Activated CD8-positive, alpha-beta memory T cell treated with anti-CD3 and anti-CD28 coated beads, Interleukin-2, amount 50 U/mL, for 48 hours (primary cell): ENCODE measurements at places on chromosomes 1 and 21.

GRCh38 chr1:115377411-115377810 is 39.4 kb upstream of the NGF start:
- no peak for DNase-seq

DNA sequence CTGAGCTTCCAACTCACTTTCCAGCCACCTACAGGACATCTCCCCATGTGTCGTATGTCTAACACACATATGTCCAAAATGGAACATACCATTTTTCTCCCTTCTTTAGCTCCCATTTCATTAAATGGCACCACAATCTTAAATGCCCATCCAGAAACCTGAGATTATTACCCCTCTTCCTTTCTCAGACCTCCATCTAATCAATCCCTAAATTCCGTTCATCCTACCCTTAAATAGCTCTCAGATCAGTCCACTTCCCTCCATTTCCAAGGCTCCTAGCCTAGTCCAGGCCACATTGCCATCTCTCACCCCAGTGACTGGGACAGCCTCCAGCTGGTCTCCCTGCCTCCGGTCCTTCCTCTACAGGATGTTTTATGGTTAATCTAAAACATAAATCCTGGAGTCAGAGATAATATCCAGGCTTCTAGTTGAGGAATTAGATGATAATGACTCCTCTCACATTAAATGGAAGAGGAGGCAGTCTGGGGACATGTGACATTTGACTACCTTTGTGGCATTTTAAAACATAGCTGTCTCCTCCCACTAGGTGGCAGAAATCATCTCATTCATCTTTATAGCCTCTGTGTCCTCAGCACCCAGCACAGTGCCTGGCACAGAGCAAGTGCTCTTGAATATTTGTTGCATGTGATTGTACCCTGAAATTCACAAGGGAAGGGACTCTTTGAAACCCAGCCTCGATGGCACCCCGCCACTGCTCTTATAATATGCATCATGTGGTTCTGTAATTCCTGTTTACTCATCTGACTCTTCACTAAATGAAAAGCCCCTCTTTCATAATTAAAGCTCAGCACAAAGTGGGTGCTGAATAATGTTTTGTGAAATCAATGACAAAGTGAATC is 102.3 kb downstream of the TMEM53 start:
- no peak for DNase-seq

DNA sequence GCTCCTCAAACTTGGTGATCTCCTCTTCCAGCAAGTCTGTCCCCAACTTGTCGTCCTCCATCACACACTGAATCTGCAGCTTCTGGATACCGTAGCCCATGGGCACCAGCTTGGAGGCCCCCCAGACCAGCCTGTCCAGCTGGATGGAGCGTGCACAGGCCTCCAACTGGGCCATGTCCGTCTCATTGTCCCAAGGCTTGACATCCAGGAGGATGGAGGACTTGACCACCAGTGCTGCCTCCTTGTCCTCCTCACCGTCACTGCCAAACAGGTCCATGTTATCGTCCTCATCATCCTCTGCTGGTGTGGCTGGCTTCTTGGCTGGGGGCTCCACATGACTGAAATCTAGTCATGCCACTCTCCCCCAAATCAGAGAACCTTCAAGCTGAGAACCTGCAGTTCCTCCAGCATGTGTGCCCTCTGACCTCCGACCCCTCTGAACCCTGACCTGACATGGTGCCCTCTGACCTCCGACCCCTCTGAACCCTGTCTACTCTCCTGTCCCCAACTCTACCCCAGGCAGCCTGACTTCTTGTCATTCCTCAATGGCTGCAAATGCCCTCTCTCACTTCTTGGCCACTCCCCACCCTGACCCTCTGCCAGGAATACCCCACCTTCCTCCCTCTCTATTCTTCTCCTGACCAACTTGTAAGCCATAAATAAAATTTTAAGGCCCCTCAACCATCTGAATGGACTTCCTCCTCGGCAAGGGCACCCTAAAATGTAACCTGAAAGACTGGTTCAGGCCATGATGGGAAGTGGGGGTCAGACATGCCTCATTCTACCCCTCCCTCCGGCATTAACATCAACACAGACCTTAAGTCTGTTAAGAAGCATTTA is 275.7 kb upstream of the C1orf174 start:
- peak; percentile 25 for DNase-seq

GRCh38 chr21:28445141-28445830 is 547.4 kb downstream of the LTN1 start:
- DNase-seq = no peak

DNA sequence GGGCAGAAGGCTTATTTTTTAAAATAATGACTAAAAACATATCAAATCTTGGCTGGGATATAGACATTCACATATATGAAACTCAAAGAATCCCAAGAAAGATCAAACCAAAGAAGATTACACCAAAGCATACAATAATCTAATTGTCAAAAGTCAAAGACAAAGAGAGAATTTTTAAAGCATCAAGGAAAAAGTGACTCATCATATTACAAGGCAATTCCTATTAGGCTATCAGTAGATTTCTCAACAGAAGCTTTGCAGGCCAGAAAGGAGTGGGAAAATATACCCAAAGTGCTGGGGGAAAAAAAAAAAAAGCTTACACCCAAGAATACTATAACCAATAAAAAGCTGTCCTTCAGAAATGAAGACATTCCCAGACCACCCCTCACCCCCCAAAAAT is 375.6 kb downstream of the BRINP2 start:
- DNase-seq = no peak

- DNase-seq = no peak
Observed at GRCh38 chr1:14697353-14697752, 98.9 kb downstream of the KAZN start.

GRCh38 chr1:203361945-203362719 is 11.2 kb upstream of the FMOD start:
- no peak for DNase-seq

DNA sequence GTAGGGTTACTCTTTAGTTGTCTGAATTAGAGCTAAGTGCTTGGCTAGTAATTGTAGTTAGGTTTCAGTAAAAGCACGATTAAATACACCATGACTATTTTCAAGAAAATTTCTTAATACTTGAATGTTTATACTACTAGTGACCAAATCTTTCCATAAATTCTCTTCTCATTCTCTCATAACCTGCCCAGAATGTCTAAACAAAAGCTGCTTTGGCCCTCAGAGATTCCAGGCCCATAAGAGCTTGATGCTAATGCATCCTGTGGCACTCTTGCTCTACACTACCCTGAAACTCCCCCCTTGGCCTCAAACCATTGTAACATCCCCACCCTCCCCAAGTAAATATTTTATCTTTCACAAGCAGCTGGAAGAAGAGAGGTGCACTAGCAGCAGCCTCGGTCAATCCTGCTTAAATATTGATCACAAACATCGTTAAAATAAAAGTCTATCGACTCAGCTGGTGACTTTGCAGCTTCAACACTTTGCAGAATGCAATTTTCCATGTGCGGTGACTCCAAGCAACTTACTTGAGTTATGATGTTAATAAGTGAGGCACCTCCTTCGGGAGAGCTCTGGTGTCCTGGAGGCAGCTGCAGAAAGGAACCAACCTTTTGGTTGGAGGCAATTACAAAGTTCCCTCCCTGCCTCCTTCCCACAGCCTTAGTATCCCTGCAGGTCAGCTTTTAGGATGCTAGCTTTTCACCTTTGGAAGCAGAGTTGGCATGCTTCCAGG is 315.6 kb upstream of the PLXNA2 start:
- no peak for DNase-seq

DNA sequence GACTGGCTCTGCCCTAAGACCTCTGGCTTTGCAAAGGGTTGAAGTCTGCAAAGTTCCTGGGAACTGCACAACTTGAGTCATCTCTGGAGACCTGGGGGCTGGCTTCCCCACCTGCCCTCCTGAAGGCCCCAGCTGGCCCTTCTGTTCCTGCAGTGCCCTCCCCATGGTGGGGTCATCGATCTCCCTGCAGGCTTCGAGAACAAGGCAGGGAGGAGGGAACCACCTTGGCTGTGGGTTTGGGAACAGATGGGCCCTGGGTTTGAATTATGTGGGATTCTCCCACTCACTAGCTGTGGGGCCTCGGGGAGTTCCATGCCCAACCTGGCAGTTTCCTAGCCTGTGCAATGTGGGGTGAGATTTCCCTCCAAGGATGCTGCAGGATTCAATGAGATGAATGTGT is 310.2 kb downstream of the PTPRU start:
- peak; percentile 28 for DNase-seq

DNA sequence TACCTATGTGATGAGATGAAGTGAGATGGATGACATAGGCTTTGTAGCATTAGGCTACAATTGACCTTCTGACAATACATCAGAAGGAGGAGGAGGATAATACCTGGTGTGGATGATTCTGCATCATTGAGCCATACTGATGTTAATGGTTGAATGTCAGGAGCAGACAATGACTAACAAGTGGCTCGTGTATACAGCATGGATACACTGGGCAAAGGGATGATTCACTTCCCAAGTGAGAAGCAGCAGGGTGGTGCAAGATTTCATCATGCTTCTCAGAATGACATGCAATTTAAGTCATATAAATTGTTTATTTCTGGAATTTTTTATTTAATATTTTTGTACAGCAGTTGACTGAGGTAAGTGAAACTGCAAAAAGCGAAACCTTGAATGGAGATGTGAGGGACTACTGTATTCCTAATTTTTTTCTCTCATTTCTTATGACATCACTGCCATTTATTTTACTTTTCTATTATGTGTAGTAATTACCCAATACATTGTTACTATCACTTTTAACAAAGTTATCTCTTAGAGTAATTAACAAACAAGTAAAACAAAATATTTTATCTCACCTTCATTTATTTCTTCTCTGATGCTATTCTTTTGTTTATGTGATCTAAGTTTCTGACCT is 34.4 kb upstream of the COP1 start:
- no peak for DNase-seq

GRCh38 chr21:44064852-44065403 is 42.3 kb upstream of the PWP2 start:
- peak; percentile 56 for DNase-seq

- no peak for DNase-seq
Observed at GRCh38 chr1:213192026-213192425, 141.0 kb downstream of the RPS6KC1 start.

DNA sequence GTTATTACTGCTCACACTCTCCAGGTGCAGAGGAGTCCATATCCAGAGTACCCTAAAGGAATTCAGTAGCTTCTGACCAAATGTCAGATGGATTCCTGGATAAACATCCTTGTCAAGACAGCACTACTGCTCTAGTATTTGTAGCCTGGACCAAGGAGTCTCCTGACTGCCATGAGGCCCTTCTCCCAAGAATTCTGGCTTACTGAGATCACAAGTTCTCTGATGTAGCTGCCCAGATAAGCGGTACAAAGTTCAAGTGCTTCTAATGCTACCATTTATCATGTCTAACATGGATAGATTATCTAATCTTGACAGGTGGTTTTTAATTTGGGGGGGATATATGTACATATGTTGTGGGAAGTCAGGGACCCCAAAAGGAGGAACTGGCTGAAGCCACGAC is 196.6 kb upstream of the HMCN1 start:
- no peak for DNase-seq

DNA sequence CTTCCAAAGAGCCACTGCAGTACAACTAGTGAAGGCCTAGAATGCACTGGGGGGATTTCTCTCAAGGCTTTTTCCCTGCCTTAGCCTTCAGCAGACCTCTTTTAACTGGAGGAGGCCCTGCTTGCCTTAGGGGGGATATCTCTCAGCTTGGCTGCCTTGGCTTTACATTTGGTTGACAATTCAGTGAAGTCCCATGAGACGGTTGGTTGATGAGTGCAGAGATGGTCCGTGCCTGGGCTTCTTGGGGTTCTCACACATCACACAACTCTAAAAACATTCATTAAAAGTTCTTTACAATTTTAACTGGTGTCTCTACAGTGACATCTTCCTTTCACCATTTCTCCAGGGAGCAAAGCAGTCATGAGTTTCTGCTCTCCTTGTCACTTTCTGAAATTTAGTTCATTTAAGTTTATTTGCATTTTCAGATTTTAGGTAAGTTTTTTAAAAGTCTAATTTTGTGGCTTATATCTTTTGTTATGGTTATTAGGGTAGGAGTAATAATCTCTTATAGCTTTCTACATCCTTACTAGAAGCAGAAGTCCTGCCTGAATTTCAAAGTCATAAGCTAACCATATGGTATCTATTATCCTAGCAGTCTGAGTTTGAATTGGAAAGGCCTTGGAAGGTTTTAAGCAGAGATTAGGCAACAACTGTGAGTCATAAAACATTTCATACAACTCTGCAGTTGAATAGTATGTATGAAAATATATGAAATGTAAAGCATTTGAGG is 487.6 kb downstream of the DPYD start:
- no peak for DNase-seq

DNA sequence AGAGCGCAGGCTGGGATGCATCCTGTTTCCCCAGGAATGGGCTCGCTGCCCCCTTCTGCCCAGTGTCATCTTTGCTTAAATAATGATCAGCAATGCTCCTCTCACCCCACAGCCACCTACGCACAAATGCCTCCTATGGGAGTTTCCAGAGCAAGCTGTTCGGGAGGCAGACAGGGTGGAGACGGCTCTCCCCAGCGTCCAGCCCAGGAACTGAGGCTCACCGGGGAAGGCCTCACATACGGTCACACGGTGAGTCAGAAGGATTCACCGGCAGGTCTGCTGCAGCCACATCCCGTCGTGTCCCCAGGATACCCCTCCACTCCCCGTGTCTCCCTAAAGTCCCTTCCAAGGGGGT is 40.3 kb upstream of the RUNX3 start:
- DNase-seq = peak; percentile 63

GRCh38 chr1:117541003-117541402 is 64.8 kb upstream of the TENT5C start:
- no peak for DNase-seq

GRCh38 chr1:31183927-31184554 is 55.6 kb downstream of the NKAIN1 start:
- DNase-seq = no peak

GRCh38 chr1:10936998-10937901 is 75.2 kb upstream of the TARDBP start:
- no peak for DNase-seq

- no peak for DNase-seq
Observed at GRCh38 chr1:58837886-58838285, 54.0 kb upstream of the JUN start.

DNA sequence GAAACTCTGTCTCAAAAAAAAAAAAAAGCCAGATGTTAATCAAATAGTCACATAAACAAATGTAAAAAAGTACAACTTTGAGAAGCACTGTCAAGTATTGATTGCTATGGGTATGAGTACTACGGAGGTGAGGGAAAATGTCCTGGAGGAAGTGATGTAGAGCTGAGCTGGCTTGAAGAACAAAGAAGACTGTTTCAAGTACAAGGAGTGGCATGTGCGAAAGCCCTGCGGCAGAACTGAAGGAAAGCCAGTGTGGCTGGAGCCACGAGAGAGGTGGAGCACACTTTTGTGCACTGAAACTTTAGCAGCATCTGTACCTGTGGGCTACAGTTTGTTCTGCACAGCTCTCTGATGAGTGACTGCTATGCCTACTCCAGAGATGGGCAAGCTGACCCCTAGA is 5.4 kb upstream of the RPS6KA1 start:
- no peak for DNase-seq

GRCh38 chr21:44454747-44455523 is at the start of gene LRRC3:
Gene LRRC3, plus strand, starts transcription at chr21:44455510. Its CDS starts 1,135 bp downstream, at chr21:44456645.
- DNase-seq = peak; percentile 90

DNA sequence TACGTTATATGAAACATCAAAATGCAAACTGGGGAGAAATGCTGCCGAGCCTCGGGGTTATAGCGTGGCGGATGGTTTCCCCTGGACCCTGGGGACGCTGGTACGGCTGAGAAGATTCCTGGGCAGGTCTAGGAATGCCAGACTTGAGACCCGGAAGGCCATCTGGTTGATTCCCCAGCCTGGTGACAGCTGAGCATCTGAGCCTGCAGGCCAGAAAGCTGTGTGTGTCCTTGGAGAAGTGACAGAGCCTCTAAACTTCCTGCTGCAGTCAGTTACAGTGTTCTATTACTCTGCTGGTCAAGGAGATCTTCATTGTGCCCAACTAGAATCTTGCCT is 2.3 kb downstream of the VASH2 start:
- DNase-seq = no peak
